ENCODE measurements at places on chromosomes 7 and 10.

- DNase-seq = peak; percentile 66
Measured at GRCh38 chr10:74882831-74883230, 56.4 kb downstream of the KAT6B start.

DNA sequence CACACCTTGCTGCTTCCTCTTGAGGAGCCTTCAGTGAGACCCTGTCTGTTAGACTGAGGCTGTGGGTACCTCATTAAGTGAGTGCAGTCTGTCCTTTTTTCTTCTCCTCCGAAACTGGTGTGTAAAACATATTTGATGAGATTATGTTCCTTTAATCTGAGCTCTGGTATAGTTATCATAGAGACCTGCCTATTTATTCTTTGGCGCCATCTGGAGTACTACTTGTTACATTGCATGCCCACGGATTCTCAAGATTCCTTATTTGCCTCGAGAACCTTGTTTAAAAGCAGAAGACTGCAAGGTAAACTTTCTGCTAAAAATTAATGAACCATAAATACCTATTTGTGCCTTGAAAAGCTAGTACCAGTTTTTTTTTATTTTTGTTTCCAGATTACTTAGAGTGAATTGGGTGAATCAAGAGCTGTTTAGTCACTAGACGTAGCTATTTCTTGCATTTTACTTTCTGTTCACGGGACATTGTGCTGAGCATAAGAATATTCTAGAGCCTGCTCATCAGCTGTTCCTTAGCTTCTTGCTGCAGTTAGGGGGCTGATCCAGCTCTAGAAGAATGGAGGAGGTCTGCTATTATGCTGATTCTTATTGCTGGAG, 16.9 kb upstream of the STMP1 start:
- DNase-seq = peak; percentile 69

- DNase-seq = no peak
Measured at GRCh38 chr10:28765641-28766040, 88.3 kb downstream of the BAMBI start.

DNA sequence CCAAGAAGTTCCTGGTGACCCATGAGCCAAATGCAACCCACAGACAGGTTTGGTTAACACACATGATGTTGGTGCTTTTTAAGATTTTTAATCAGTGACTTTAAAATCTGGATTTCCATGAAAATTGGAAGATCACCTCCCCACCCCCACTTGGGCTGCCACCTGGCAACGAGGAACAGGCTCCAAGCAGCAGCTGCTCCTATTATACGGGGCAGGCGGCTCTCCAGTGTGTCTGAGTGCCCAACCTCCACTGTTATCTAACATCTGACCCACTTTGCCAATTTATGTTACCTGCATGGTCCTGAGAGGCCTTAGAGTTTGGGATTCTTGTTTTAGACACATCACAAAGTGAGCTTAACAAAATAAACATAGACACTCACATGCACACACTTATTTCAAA, 56.4 kb downstream of the SGMS1 start:
- no peak for DNase-seq

- peak; percentile 83 for DNase-seq
Measured at GRCh38 chr7:12655161-12655560, 32.3 kb upstream of the ARL4A start.

GRCh38 chr7:30920021-30920583, 8.4 kb downstream of the AQP1 start:
- DNase-seq = no peak

DNA sequence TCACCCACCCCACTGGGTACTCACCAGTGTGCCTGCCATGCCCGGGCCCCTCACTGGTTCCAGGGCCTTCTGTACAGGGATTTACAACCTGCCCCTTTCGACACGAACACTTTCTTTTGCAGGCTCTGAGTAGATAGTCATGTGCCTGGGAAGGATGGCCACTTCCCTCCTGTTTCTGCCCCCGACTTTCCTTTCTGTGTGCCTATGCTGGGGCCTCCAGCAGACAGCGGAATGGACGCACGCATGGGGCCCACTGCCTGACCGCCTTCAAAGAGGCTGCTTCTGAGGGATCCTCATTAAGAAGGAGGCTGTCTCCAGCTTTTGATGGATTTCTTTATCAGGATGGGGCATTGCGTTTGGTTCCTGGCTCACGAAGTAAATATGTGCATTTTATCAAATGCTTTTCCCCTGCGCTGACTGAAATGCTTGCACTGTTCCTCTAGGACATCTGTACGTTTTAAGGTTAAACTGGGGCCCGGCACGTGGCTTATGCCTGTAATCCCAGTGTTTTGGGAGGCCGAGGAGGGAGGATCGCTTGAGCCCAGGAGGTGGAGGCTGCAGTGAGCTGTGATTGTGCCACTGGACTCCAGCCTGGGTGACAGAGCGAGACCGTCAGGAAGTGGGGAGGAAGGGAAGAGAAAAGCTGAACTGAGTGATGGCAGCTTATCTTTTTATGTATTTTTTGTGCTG, 29.4 kb upstream of the NKX6-2 start:
- no peak for DNase-seq

Data from ELR (cell line).